ENCODE measurements at places on chromosomes 16 and 17.

- no peak for DNase-seq
Observed at GRCh38 chr17:47708864-47709541, 15.0 kb downstream of the TBKBP1 start.

- no peak for DNase-seq
Observed at GRCh38 chr17:31629696-31630470, 229.2 kb downstream of the COPRS start.

DNA sequence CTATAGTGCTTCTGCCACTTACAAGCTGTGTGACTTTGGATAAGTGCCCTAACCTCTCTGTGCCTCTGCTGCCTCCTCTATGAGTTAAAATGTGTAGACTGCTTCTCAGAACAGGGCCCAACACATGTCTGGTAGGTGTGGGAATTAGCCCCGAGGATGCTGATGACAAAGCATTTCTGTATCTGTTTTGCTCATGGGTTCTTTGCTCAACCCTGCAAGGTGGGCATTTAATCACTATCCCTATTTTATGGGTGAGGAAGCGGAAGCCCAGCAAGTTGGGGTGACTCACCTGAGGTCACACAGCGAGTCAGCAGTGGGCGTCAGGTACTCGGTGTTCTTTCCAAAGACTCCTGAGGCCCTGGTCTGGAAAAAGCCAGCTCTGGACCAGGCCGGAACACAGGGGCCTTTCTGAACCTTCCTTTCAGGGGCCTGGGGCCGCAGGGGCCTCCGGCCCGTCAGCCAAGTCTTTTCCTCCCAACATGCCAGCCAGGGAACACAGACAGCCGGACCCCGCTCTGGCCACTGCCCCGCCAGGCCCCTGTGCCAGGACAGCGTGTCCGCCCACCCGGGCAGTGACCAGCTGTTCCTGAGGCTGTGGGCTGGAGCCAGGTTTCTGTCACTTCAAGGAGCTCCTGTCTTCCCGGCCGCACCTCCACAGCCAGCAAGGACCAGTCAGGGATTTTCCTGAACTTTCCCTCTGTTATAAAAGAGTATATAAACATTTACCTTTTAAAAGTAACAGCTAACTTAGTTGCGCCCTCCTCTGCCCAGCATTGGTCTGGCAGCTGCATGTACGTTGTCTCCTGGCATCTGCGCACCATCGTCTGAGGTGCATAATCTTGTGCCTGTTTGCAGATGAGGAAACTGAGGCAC is 62.5 kb downstream of the SREBF1 start:
- DNase-seq, result no peak

- DNase-seq, result no peak
Observed at GRCh38 chr16:5175266-5175665, 77.7 kb upstream of the EEF2KMT start.

- no peak for DNase-seq
Observed at GRCh38 chr17:36533935-36534839, 481 bp downstream of the MYO19 start.

GRCh38 chr17:13788385-13788784 is 186.7 kb upstream of the HS3ST3A1 start:
- DNase-seq, result no peak

DNA sequence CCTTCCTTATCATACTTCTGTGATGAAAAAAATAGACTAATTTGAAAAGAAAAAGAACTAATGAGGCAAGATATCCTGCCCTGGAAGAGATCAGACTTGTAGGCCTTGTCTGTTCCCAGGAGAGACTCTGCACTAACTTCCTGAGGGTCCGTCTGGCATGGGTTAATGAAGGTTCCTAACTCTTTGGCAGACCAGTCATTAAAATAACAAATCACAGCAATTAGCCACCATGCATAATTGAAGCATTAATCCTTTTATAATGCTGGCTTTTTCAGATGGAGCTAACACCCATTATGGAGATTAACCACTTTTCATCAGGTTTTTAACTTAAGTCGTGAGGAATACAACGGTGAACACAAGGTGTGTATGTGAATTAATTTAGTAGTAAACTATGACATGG is 10.4 kb upstream of the KRT10 start:
- no peak for DNase-seq

- no peak for DNase-seq
Observed at GRCh38 chr16:30358990-30359870, 4.1 kb upstream of the CD2BP2 start.

DNA sequence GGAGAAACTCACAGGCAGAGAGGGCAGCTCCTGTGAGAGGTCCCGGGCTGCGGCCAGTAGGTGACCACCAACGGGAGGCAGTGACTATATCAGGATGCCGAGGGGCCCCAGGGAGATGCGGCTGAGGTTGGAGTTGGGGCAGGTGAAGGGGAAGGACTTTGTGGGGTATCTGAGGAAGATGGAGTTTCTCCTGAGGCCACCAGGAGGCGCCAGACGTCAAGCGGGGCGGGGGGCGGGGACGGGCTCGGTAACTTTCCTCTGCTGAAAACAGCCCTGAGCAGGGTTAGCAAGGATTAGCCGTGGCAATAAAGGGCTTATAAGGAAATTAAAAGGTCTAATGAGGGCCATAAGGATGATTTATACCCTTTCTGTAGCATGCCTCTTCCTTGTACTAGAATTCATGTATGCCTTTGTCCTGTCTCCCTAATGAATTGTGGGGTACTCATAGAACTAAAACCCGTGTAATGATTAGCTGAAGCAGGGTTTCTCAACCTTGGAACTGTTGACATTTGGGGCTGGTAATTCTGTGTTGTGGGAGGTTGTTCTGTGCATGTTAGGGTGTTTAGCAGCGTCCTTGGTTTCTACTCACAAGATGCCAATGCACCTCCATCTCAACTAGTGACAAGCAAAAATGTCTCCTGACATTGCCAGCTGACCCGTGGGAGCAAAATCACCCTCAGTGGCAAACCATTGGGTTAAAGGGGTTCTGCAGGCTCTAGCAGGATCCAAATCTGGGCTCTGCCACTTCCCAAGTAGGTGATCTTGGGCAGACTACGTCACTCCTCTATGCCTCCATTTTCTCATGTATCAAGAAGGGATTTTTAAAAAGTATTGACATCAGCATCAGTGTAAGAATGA is 74.8 kb upstream of the GRIN2A start:
- no peak for DNase-seq

DNA sequence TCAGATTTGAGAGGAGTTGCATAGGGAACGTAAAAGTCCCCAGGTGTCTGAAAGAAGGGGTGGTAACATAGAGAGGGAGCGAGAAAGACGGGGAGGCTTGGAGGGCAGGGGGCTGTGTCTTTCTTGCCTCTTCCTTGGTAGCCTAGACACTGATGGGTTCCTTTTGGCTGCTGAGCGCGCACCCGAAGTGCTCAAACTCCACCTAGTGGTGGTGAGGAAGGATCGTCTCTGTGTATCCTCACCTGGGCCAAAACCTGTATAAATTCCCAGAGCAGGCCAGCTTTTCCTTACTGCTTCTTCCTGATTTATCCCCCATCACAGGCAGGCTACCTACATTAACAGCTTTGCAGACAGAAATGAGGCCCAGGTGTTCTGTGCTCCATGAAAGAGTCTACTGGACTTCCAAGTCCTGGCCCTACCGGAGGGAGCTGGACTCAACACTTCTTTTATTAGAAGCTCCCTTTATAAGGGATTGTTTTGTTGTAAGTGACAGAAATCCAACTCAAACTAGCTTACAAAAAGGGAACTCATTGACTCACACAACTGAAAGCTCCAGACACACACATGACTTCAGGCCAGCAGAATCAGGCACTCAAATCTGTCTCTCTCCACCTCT is 5.5 kb upstream of the SLC25A35 start:
- no peak for DNase-seq

- DNase-seq, result no peak
Observed at GRCh38 chr16:85401917-85402766, 211.0 kb upstream of the GSE1 start.

GRCh38 chr17:50257676-50258224 is 16.5 kb upstream of the TMEM92 start:
- DNase-seq, result no peak

GRCh38 chr16:12862327-12862726 is 39.1 kb upstream of the SHISA9 start:
- no peak for DNase-seq

GRCh38 chr17:15281909-15282308 is 16.8 kb upstream of the PMP22 start:
- DNase-seq, result no peak

- no peak for DNase-seq
Observed at GRCh38 chr17:43521389-43521788, 24.8 kb downstream of the ETV4 start.

GRCh38 chr17:28216052-28216451 is 102.9 kb upstream of the TMEM97 start:
- DNase-seq, result no peak

- no peak for DNase-seq
Observed at GRCh38 chr16:30902029-30902972, 5.9 kb downstream of the CTF1 start.

GRCh38 chr16:59238246-59238645 is 504.1 kb upstream of the GOT2 start:
- DNase-seq, result no peak

DNA sequence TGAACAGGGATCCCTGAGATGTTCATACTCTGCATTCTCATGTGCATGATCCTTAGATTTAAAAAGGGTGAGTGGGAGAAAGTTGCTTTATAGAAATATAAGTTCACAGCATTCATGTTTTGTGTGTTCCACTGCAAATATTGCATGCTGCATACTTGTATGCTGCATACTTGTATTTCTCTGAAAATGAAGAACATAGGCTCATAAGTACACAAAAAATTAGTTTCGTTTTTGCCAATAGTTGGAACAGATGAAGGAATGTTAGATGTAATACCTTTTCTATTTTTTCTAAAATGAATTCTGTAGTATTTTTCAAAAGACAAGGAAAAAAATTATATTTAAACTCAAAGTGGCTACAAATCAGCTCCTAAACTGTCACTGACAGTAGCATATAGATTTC is 79.0 kb downstream of the NFAT5 start:
- DNase-seq, result no peak

DNA sequence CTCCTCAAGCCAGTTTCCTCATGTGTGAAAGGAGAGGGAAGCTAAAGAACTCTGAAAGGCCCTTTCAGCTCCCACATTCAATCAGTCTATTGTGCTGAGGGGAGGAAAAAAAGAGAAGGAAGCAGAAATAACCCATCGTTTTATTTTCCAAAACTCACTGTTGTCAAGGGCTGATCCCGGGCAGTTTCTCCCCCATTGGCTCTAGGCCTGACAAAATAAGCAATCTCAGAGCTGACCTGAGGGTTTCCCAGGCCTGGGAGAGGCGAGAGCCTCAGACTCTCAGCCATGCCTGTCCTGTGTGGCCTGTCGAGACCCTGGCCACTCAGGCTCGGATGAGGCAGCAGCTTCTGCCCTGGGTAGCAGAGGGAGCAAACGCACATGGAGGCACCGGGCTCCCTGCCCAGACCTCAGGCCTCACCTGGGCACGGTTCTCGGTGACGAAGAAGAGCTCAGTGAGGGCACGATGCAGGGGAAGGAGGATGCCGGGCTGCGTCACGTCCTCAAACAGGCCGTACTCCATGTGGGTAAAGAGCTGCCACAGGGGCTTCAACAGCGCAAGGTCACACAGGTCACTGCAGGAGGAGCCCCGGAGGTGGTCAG is 45.0 kb upstream of the ATP2A3 start:
- DNase-seq, result no peak

DNA sequence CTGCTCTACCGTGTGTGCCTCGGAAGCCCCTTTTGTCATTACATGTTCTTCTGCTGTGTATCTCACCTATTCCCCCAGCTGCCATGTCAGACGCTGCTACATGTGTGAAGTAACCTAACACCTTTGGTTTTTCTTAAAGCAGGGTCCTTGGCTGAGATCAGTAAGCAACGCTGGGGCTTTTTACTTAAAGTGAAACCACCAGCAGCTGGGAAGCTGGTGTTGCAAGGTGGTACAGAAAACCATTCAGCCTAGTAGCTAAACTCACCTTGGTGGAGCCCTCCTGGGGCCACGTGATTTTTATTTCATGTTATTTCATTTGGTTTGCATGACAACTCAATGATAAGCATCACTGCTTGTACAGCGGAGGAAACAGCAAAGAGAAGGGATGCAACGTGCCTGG is 62.6 kb downstream of the PLCG2 start:
- DNase-seq, result no peak

DNA sequence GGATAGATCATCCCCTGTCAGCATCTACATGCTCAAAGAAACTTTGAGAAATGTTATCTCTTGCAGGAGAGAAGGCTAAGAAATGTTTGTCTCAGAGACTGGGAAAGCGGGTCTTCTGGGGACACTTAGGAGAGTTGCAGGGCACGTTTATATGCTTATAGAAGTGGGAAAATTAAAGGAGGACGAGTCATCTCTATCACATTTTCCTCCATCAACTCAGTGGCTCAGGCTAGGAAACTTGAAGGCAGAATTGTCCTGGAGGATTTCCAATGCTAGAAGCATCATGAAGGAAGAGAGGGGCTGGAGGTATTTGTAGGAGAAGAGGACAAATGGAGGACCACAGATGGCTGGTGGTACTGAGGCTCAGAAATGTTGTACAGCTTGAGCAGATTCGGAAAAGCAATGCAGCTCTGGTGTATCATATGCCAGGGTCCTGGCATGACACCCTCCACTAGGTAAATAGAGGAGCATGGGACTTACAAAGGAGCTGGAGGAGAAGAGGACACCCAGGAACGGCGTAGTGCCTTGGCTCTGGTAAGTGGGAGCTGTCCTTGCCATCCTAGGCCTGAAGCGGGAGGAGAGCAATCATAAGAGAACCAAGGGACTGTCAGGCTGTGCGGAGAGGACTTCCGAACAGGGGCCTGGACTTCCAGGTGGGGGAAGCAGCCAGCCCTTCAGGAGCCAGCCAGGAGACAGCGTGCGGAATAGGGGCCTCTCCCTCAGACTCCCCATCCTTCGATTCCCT is 4.5 kb upstream of the HS3ST3B1 start:
- no peak for DNase-seq

GRCh38 chr16:58211245-58211644 is 13.3 kb upstream of the CSNK2A2 start:
- no peak for DNase-seq

DNA sequence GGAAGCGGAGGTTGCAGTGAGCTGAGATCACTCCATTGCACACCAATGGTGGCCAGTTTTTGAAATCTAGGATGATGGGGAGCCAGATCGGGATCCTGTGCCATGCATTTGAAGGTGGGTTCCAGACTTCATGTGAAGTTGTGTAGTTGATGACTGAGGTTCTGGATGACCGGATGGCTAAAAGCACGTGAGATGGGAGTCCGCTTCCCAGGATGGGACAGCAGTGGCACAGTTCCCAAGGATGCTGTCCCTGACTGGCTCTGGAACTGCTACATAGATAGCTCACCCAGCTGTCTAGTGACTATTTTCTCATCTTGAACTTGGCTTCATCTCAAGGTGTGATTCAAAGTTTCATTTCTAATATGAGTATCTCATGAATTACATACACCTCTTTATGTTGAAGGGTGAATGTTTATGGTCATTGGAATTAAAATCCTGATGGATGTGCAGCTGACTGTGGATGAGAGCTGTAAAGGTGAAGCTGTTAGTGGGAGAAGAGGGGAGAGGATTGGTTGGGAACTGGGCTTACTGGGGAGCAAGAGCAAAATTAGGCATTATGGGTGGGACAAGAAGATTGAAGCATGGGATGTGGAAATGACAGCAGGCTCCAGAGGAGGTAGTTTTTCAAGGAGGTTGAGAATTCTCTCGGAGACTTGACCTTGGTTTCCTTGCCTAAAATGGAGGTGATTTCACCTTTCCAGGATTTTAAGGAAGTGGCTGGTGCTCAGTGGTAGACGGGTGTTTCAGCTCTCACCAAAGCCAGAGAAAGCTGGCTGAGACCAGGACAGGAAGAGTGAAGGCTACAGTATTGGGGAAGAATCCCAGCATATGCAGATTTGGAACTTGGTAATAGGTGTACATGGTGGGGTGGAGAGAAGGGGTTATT is 8.2 kb downstream of the TUFM start:
- DNase-seq, result no peak

- DNase-seq, result no peak
Observed at GRCh38 chr17:57186226-57187019, 69.9 kb upstream of the MSI2 start.

- DNase-seq, result no peak
Observed at GRCh38 chr16:11327277-11328171, 17.7 kb upstream of the RMI2 start.

All from brain pericyte (primary cell).